Activated CD8-positive, alpha-beta memory T cell treated with anti-CD3 and anti-CD28 coated beads, Interleukin-2, amount 50 U/mL, for 4 hours (primary cell): ENCODE measurements at places on chromosomes 12 and 14.

GRCh38 chr12:68727776-68728175 is 18.2 kb upstream of the SLC35E3 start:
- no peak for DNase-seq

- DNase-seq: no peak
Observed at GRCh38 chr14:85010186-85010585, 519.8 kb upstream of the FLRT2 start.

GRCh38 chr12:27971606-27972005 is 927 bp downstream of the PTHLH start:
- no peak for DNase-seq

- no peak for DNase-seq
Observed at GRCh38 chr12:50574601-50575348, 70.0 kb downstream of the DIP2B start.

GRCh38 chr12:75289753-75290152 is 40.4 kb downstream of the CAPS2 start:
- no peak for DNase-seq

DNA sequence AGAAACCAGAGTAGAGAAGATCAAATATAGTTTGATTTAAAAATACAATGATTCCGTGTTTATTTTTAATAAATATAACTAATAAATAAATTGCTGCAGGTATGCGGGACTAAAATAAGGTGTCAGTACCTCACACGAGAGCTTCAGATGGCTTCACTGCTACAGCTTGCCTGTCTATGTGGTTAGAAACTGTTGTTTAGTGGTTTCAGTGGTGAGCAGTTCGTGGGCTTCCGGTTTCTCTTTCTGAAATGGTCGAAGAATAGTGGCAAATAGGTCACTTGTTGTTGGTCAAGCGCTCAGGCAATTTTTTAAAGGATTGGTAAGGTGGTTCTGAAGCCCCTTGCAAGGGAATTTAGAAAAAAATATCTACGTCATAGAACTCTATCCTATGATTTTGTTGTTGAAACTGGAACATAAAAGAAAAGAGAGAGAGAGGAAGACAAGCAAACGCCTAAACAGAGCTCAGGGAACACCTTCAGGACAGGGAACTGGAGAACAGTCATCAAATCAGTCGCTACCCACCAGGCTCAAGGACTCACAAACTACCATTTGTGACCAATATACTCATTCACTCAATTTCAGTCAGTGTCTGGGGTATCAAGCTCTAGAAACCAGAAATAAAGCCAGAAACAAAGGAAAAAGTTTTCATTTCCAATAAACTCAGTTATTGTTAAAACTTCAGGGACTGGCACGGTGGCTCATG is 31.3 kb downstream of the GABARAPL1 start:
- no peak for DNase-seq
